ENCODE measurements at places on chromosomes 4 and X.

GRCh38 chr4:84501721-84502267, 2.7 kb upstream of the NKX6-1 start:
- DNase-seq, result no peak

DNA sequence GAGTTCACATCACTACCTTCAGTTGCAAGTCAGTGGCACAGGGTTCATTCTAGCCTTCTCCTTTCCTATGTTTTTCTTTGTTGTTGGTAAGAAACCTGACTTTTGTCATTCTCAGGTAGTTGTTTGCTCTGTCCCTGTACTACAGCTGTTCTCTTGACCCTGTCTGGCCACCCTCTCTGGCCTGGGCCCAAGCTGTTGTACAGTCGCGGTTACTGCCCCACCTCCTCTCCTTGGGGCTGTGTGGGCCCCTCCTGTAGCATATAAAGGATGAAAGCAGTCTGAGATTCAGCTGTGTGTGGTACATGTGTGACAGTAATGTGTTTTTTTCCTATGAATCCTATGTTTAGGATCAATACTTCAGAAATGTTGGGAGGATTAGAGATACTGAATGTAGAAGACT, 12.5 kb downstream of the MOB1B start:
- DNase-seq, result no peak

GRCh38 chr4:45803994-45804393, 319.9 kb downstream of the GABRG1 start:
- DNase-seq, result no peak

DNA sequence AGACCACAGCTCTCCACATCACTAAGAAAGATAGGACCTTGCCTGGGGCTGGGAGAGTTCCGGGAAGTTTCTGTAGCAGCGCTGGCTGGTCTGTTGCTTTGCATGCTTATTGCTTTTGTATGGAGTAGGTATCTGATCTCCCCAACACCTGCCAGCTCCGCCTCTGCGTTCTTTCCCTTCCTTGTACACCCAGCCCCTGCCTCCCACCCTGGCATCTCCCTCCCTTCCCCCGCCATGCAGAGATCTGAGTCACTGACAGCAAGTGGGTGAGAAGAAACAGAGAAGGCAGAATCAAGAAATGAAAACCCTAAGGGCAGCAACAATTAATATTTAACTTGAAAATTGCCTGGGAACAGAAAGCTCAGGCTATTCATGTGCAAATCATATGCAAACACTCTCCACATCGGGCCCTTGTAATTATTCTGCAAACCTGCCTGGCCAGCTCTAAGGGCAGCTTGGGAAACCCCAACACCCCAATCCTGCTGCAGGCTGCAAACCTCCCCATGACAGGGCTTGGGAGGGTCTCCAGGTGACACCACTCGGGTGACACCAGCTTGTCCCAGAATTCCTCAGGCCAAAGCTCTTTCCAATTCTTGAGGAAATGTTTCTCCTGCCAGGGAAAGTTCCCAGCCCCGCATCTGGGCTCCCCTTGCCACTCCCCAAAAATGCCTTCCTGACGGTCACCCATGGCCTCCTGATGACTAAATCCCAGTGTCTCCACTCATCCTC, 257.2 kb downstream of the FBXW7 start:
- peak; percentile 4 for DNase-seq

DNA sequence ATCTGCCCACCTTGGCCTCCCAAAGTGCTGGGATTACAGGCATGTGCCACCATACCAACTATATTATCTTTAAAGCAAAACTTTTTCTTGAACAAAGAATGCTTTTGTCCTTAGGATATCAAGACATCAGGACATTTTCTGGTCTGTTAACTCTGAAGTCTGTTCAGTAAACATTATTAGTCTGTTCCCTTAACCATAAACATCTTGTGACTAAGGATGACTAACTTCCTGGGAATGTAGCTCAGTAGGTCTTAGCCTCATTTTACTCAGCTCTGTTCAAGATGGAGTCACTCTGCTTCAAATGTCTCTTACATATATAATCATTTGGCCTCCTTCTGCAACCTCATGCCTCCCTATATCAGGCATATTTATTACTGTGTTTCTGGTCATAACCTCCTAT, 122.9 kb downstream of the UBE2NL start:
- no peak for DNase-seq

GRCh38 chrX:119230850-119231249, 5.2 kb upstream of the PGRMC1 start:
- no peak for DNase-seq

DNA sequence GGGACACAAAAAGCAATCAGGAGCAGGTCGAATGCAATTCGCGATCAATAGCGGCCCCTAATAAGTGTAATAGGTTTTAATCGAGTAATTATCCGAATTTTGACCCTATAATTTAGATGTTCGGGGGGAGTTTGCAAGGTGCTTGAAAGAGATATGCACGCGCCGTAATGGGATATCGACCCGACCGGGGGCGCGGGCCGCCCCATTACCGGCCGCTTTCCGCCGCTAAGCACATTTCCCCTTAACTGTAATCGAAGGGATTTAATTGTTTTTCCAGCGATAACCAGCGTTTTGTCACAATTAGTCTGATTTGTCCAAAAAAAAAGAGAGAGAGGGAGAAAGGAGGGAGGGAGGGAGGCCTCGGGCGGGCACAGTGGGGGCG, 997 bp downstream of the NKX1-1 start:
- no peak for DNase-seq

Data from adipocyte (in vitro differentiated cells).